Activated CD4-positive, alpha-beta memory T cell treated with anti-CD3 and anti-CD28 coated beads for 36 hours (primary cell): ENCODE measurements at places on chromosomes 6 and 20. TPM values are rescaled to one million over a fixed set of nuclear protein-coding genes. Genes with fewer than 3 reads are reported as not detected.

- peaks cover 44% of the 10 kb centered on the region for H3K4me1 ChIP-seq
- H3K27ac ChIP-seq, result peak overlapping the region; percentile 92
- peaks cover 49% of the 10 kb centered on the region for H3K36me3 ChIP-seq
- H3K4me3 ChIP-seq, result peak overlapping the region; percentile 97
- H3K27me3 ChIP-seq, result no peaks in the 10 kb centered on the region
- peak; percentile 92 for DNase-seq
Measured at GRCh38 chr6:31580807-31581433, 1.3 kb downstream of the LTB start.

DNA sequence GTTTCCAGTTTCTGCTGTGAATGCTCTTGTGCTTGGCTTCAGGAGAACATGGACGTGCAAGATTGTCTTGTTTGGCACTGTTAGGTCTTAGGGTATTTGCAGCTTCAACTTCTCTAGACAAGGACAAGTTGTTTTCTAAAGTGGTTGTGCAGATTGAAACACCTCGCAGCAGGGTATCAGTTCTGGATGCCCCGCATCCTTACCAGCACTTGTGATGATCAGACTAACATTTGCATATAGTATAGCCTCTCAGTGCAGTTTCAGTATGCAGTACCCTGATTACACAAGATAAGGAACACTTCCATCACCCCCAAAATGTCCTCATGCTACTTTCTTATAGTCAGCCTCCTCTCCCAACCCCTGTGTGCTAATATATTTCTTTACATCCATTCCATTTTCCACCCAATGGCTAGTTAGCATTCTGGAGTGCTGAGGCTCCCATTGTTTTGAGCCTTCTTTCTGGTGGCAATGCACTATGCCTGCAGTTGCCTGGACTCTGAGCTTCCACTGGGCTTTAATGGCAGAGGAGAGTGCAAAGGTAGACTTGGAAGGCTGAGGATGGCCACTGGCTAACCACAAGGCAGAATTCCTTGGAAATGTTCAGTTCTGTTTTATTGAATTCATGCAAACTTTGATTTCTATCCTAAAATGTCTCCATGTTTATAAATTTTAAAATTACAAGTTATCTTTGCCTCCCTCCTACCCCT, 35.4 kb downstream of the KIF3B start:
- H3K36me3 ChIP-seq, result peaks cover 53% of the 10 kb centered on the region
- H3K4me3 ChIP-seq, result no peak overlapping the region
- no peak for DNase-seq
- peaks cover 13% of the 10 kb centered on the region for H3K4me1 ChIP-seq
- H3K27ac ChIP-seq, result peak overlapping the region; percentile 57

DNA sequence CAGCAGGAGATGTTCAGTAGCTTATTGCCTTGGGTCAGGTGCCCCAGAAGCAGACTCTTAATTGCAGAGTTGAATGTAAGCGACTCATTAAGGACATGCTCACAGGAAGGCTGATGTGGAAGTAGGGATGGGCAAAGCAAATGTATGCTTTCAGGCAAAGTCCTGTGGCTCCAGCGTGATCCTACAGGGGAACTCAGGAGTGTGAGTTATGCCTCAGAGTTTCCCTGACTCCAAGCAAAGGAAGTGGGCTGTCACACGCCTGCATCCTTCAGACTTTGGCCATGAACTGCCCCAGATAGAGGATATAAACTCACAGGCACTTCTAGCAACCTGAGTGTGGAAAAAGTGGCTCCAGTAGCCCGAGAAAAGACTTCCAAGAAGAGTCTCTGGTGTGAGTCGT, 64.9 kb upstream of the ZNF133 start:
- no peak for DNase-seq
- no peak overlapping the region for H3K4me3 ChIP-seq
- H3K27ac ChIP-seq, result no peak overlapping the region
- no peaks in the 10 kb centered on the region for H3K36me3 ChIP-seq
- H3K27me3 ChIP-seq, result peaks cover 5% of the 10 kb centered on the region
- no peaks in the 10 kb centered on the region for H3K4me1 ChIP-seq

DNA sequence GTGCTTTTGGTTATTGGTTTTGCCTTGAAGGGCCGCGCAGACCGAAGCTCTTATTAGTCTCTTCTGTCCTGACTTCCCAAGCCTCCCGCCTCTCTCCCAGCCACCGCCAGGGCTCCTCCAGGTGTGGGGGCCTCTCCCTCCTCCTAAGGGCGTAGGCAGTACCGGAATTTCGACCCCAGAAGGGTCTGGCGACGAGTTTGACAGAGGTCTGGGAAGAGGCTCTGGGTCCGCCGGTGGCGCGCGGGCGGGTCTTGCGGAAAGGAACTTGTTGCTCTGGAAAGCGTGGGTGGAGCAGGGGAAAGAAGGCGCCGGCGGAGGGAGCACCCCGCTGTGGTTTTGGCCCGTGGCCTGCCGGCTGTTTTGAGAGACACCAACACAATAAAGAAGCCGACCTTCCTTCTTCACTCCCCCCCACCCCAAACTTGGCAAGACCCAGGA, 1.8 kb downstream of the PCSK2 start:
- no peak overlapping the region for H3K27ac ChIP-seq
- peaks cover 2% of the 10 kb centered on the region for H3K4me1 ChIP-seq
- H3K4me3 ChIP-seq, result no peak overlapping the region
- no peak for DNase-seq
- H3K27me3 ChIP-seq, result peaks cover 43% of the 10 kb centered on the region

- H3K4me3 ChIP-seq, result no peak overlapping the region
- no peak for DNase-seq
- H3K27me3 ChIP-seq, result no peaks in the 10 kb centered on the region
- H3K4me1 ChIP-seq, result no peaks in the 10 kb centered on the region
Measured at GRCh38 chr6:54094293-54094692, 16.9 kb upstream of the MLIP start.

DNA sequence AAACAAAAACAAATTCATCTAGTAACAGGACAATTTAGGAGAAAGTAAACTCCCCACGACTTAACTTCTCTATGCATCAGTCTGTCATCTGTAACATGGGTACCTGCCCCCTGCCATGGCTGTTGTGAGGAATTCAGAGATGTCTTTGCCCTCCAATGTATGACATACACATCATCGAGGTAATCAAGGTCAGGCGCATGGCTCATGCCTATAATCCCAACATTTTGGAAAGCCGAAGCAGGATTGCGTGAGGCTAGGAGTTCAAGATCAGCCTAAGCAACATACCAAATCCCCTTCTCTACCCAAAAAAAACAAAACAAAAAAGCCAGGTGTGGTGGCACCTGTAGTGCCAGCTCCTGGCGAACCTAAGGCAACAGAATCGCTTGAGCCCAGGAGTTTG, 9.0 kb downstream of the EEF1A1 start:
- peaks cover 26% of the 10 kb centered on the region for H3K4me1 ChIP-seq
- no peak for DNase-seq
- H3K4me3 ChIP-seq, result no peak overlapping the region

- DNase-seq, result no peak
- H3K27me3 ChIP-seq, result no peaks in the 10 kb centered on the region
- no peak overlapping the region for H3K4me3 ChIP-seq
- no peaks in the 10 kb centered on the region for H3K36me3 ChIP-seq
- no peak overlapping the region for H3K27ac ChIP-seq
Measured at GRCh38 chr6:123105561-123105960, 109.5 kb downstream of the CLVS2 start.

DNA sequence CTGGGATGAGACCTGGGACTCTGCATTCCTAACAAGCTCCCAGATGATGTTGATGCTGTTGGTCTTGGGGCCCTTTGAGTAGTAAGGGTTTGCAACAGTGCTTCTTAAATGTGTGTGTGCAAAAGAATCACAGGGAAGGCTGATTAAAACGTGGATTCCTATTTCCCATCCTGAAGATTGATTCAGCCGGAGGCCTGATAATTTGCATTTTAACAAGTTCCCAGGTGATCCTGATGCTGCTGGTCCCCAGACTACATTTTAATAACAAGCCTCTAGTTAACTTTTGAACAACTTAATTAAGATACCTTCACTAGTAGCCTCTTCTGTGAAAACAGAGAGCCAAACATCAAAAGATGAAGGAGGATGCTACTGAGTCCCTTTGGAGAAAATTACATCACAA, 156.4 kb upstream of the LAMP5 start:
- no peaks in the 10 kb centered on the region for H3K36me3 ChIP-seq
- H3K27ac ChIP-seq, result no peak overlapping the region
- no peaks in the 10 kb centered on the region for H3K4me1 ChIP-seq

GRCh38 chr6:14088600-14089192, 28.9 kb upstream of the CD83 start:
- H3K4me1 ChIP-seq, result peaks cover 24% of the 10 kb centered on the region
- no peaks in the 10 kb centered on the region for H3K36me3 ChIP-seq
- H3K27ac ChIP-seq, result no peak overlapping the region
- H3K27me3 ChIP-seq, result peaks cover 12% of the 10 kb centered on the region

DNA sequence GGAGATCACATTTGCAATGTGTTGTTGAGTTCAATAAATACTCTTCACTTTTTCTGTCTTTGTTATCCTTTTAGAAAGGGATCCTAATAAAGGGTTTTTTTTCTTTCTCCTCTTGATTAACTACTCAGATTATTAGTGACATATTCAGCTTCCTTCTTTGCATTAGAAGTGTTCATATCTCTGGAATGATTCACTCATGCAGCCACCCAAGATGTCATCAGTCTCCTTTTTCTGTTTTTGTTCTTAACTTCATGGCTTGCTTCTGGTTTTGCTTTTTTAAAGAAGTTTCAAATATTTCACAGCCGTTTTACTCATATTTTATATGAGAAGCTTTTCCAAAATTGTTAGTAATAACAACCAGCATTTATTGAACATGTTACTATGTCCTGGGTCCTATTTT, 187.6 kb downstream of the TMEM242 start:
- H3K4me1 ChIP-seq, result peaks cover 4% of the 10 kb centered on the region
- DNase-seq, result no peak
- H3K36me3 ChIP-seq, result peaks cover 23% of the 10 kb centered on the region
- H3K4me3 ChIP-seq, result no peak overlapping the region
- no peaks in the 10 kb centered on the region for H3K27me3 ChIP-seq

GRCh38 chr6:82068721-82069120, 178.8 kb downstream of the IBTK start:
- DNase-seq, result no peak
- no peaks in the 10 kb centered on the region for H3K36me3 ChIP-seq
- H3K27ac ChIP-seq, result no peak overlapping the region
- no peaks in the 10 kb centered on the region for H3K27me3 ChIP-seq
- H3K4me3 ChIP-seq, result no peak overlapping the region
- H3K4me1 ChIP-seq, result no peaks in the 10 kb centered on the region

GRCh38 chr20:60540591-60540990, 582.4 kb downstream of the CDH26 start:
- H3K27me3 ChIP-seq, result no peaks in the 10 kb centered on the region
- no peak for DNase-seq
- no peaks in the 10 kb centered on the region for H3K36me3 ChIP-seq
- H3K27ac ChIP-seq, result no peak overlapping the region
- H3K4me1 ChIP-seq, result no peaks in the 10 kb centered on the region

DNA sequence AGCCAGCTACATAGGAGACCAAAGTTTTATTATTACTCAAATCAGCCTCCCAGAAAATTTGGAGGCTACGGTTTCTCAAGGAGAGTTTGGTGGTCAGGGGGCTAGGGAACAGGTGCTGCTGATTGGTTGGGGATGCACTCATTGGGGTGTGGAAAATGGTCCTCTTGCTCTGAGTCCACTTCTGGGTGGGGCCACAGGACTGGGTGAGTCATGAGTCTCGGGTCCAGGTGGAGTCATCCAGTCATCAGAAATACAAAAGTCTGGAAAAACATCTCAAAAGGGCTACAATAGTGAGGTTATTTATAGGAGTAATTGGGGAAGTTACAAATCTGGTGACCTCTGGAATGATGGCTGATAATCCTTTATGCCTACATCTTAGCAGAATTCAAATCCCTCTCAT, 54.3 kb upstream of the SLC22A16 start:
- no peaks in the 10 kb centered on the region for H3K36me3 ChIP-seq
- no peak overlapping the region for H3K27ac ChIP-seq

GRCh38 chr6:21214738-21215448, 378.7 kb upstream of the SOX4 start:
- no peak overlapping the region for H3K4me3 ChIP-seq
- peaks cover 49% of the 10 kb centered on the region for H3K36me3 ChIP-seq
- no peak overlapping the region for H3K27ac ChIP-seq
- no peak for DNase-seq
- peaks cover 3% of the 10 kb centered on the region for H3K4me1 ChIP-seq

GRCh38 chr20:53071833-53072232, 99.7 kb downstream of the TSHZ2 start:
- H3K4me3 ChIP-seq, result peak overlapping the region; percentile 38
- peaks cover 14% of the 10 kb centered on the region for H3K36me3 ChIP-seq
- no peaks in the 10 kb centered on the region for H3K27me3 ChIP-seq
- peaks cover 56% of the 10 kb centered on the region for H3K4me1 ChIP-seq
- H3K27ac ChIP-seq, result peak overlapping the region; percentile 93

DNA sequence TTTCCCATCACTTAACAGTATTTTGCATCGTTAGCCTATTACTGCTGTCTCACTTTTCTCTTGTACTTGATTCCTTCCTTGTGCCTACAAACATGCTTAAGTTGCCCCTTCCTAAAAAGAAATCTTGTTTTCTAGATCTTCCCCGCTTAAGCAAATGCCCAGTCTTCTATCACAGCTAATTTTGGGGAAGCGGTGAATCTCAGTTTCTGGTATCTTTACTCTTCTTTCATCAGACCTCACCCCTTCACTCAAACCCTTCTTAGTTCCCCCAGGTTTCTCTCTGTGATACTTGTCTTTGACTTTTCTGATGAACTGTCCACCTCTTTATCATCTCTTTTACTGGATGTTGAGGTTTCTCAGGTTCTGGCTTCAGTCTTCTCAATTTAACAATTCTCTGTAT, 14.2 kb downstream of the VAPB start:
- no peak overlapping the region for H3K4me3 ChIP-seq
- no peaks in the 10 kb centered on the region for H3K27me3 ChIP-seq
- H3K36me3 ChIP-seq, result peaks cover 4% of the 10 kb centered on the region
- H3K27ac ChIP-seq, result no peak overlapping the region

DNA sequence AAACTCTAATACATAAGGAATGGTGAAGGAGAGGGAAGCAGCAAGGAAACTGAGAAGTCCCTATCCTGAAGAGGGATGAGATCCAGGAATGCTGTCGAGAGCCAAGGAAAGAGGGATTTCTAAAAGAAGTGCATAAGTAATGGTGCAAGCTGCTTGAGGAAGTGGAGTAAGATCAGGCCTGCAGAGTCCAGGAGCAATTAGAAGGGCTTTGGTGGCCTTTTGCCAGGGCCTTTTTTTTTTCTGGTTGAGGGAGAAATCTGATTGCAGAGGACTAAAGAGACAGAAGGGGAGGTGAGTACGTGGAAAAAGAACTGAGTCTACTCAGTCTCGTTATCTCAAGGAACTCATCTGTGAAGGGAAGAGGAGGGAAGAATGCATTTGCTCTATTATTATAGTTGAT, 396.2 kb downstream of the UTRN start:
- peaks cover 41% of the 10 kb centered on the region for H3K36me3 ChIP-seq
- no peaks in the 10 kb centered on the region for H3K27me3 ChIP-seq
- H3K4me1 ChIP-seq, result no peaks in the 10 kb centered on the region
- no peak for DNase-seq

GRCh38 chr6:5403076-5403475, 141.8 kb downstream of the FARS2 start:
- peaks cover 9% of the 10 kb centered on the region for H3K36me3 ChIP-seq
- H3K4me1 ChIP-seq, result peaks cover 34% of the 10 kb centered on the region
- DNase-seq, result no peak
- no peak overlapping the region for H3K4me3 ChIP-seq

The SPATS1 gene
- total RNA-seq, result not detected

The ID1 gene
- 1.3 TPM for total RNA-seq

The PTK6 gene
- total RNA-seq, result 0.78 TPM

The ORC3 gene
- 35.0 TPM for total RNA-seq

The PHF20 gene
- total RNA-seq, result 50.5 TPM

The EPPIN gene
- total RNA-seq, result not detected

The BTN1A1 gene
- not detected for total RNA-seq

The LTA gene
- total RNA-seq, result 696 TPM
